ENCODE measurements at places on chromosomes 1 and 21.

DNA sequence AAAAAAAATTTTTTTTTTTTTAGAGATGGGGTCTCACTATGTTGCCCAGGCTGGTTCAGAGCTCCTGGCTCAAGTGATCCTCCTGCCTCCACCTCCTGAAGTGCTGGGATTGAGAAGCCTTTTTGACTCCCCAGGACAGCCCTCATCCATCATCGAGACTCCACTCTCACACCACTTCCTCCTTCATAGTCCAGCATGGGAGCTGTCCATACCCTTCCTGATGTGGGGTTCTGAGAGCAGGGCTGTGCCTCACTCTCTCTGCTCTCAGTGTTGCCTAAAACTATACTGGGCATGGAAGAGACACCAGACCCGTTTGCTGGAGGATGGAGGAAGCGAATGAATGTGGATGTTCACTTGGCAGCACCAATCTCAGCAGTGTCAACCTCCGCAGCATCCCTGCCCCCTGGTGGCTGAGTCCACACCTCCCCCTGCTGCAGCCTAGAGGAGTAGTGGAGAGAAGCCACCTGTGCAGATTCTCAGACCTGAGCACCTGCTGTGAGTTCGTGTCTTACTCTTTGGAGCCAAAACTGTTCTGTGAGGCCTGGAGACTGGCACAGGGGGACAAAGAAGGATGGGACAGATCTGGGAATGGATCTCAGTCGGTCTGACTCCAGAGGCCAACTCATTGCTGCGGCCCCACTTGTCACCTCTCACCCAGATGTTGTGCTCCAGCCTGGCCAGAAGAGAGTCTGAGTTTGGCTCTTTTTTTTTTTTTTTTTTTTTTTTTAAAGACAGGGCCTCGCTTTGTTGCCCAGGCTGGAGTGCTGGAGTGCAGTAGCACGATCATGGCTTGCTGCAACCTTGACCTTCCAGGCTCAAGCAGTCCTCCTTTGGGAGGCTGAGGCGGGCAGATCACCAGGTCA, 17.7 kb downstream of the TINAGL1 start:
- DNase-seq, result no peak

DNA sequence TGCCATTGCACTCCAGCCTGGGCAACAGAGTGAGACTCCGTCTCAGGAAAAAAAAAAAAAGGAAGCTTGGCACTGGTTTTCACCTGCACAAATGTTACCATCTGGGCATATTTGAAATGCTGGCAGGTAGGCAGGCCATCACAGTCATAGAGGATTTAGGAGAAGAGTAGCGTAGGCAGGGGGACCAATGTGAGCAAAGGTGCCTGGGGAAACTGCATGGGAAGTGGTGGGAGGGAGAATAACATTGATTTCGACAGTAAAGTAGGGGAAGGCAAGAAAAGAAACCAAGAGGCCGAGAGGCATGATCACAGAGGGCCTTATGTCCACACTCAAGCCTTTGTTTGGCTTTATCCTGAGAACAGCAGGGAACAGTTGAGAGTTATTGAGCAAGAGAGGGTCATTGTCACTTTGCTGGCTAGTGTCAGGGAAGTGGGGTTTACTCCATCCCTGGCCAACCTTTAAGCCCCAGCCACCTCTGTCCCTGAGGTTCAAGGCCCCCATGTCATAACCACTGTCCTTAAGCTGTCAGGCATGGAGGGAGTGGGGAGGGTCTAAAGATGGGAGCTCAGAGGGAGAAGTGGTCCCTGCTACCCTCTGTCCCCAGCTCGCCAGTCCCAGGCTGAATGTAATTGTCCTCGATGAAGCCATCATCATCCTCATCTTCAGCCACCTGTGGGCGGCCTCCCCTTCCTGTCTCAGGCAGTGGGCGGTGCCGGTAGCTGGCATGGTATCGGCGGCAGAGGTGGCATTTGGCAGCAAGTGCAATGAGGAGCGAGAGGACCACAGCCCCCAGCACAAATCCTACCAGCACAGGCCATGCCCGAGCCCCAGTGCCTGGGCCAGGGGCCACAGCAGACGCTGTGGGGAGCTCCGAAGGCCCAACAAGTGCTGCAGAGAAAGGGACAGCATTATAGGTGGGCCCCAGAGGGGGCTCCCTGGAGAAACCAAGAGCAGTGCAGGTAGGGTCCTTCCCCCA, 2.9 kb downstream of the C1orf210 start:
- no peak for DNase-seq

GRCh38 chr1:219066631-219067349, 106.9 kb upstream of the LYPLAL1 start:
- DNase-seq, result no peak

- DNase-seq, result no peak
These were observed 14.5 kb downstream of the SYT11 start for GRCh38 chr1:155873860-155874259.

- DNase-seq, result no peak
These were observed 61.3 kb upstream of the AJAP1 start for GRCh38 chr1:4593106-4593505.

DNA sequence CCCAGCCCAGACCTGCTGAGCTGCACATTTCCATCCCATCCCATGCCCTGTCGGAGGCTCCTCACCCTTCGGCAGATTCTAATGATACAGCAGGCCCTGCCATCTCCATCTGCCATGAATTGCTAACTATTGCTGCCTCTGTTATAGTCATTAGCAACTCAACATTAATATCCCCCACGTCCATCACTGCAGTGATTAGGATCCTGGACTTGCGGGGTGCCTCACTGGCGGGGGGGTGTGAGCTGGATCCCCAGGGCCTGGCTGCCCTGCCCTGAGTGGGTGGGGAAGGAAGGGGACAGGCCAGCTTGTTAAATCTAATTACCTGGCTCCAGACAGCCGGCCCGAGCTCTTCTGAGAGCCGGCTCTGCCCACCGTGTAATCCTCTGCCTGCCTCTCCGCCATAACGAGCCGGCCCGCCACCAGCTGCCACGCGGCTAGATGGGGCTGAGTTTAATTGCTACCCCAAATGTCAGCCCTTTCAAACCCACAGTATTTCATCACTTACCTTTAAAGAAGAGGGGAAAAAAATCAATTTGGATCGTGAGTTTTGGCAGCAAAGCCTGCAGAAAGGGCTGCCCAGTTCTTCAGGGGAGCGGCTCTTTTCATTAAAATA, 227.3 kb upstream of the CSF3R start:
- DNase-seq, result no peak

- DNase-seq, result no peak
These were observed 10.3 kb upstream of the EPS8L3 start for GRCh38 chr1:109773900-109774485.

DNA sequence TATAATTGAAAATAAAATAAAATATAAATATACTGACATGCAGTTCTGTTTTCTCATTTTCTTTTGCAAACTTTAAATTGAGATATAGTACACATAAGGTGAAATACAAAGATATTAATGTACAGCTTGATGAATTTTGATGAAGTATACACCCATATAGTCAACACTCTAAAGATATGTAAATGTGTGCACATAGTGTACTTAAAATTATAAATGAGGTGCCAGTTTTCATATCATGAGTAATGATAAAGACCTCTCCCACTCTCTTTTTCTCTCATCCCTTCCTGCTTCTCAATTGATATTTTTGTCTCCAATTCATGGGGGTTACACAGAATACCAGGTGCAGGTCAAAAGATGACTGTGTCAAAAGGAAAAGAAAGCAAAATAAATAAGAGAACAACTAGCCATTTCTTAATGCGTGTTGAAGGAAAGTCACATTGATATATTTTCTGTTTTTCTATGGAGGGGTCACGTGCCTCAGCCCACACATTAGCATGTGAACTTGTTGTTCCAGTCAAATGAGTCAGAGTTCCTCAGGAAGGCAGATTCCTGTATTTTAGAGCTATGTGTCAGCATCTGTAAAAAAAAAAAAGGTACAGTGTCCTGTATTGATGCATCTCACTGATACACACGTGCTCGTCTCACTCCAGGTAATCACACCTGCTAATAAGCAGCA, 64.3 kb upstream of the HOOK1 start:
- DNase-seq, result no peak

DNA sequence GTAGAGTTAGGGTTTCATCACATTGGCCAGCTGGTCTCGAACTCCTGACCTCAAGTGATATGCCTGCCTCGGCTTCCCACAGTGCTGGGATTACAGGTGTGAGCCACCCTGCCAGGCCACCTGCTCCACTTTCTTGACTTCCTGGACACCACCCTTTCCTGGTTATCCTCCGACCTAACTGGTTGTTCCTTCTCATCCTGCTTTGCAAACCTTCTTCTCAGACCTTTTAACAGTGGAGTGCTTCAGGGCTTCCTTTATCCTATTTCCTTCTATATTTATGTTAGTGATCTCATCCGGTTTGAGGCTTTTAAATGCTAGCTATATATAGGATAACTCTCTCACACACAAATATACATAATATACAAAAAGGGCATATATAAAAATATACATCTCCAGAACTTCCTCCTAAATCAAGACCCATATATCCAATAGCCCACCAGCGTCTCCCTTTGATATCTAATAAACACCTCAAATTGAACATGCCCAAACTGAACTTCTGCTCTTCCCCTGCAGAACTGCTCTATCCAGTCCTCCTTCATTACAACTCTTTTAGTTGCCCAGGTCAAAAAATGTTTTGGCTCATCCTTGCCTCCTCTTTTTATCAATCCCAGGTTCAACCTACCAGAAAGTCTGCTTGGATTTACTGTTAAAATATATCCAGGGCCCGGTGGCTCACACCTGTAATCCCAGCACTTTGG, 19.5 kb upstream of the UQCRHL start:
- no peak for DNase-seq

- DNase-seq, result peak; percentile 56
These were observed 44.2 kb upstream of the ECE1 start for GRCh38 chr1:21334214-21335087.

DNA sequence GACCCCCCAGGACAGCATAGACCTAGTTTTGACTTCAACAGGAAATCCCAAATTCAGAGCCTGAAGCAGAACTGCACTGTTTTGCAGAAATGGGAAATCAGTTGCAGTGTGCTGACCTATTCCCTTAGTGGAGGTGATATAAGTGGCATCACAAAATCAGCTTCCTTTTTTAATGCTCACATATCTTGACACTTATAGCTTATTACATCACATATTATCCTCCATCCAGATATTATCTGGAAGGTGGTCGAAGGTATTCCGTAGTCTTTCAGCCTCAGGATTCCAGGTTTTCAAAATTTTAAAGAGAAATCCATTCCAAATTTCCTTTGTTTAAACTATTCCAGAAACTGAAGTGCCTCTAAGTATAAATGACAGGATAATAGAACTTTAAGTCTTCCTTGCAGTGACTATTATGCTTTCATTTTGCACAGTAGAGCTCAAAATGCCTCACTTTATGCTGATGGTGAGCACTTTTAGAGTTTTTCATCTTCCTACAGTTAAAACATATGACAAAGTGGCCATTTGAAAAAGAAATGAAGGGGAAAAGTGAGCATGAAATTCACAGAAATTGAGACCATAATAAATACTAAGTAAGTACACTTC, 106.4 kb upstream of the DPYD start:
- DNase-seq, result no peak

GRCh38 chr1:176983731-176984130, 180.8 kb downstream of the ASTN1 start:
- no peak for DNase-seq

- DNase-seq, result no peak
These were observed 49.4 kb downstream of the LGR6 start for GRCh38 chr1:202243006-202243405.

- no peak for DNase-seq
These were observed 35.0 kb downstream of the UBE2T start for GRCh38 chr1:202306535-202307345.

DNA sequence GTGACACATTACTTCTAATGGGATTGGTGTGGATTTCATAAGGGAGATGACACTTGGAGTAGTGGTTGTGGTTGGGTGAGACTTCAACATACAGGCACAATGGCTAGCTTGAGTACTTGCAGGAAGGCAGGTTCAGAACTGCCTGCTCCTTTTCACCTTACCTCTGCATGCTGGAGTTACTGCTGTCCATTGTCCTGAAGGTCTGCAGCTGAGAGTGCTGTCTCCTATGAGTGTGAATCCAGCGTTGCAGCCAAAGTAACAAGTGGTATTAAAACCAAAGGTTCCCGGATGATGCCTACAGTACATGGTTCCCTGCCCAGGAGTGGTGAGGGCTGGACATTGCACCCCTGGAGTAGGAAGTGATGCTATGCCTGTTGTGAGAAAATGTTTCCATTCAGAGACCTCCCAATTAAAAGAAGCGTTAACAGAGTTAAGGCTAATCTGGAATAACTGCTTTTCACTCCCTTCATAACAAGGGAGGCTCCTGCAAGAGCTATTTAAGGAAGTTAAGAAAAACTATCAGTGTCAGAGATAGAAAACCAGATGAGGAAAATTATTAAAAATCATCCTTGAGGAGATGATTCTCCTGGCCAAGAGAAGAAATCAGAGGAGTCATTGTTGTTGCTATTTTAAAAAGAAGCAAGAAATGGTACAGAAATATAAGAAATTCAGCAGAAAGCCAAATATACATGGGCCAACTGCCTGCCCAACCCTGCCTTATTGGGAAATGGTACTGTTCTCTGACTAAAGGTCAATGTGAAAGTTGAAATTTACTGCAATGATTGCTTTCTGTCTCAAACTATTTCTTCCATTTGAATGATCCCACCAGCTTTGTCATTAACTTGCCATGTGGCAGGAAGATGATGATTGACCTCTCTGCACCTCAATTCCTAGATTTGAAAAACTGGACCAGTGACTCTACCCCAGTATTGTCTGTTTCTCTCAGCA, 9.8 kb upstream of the F5 start:
- DNase-seq, result no peak

DNA sequence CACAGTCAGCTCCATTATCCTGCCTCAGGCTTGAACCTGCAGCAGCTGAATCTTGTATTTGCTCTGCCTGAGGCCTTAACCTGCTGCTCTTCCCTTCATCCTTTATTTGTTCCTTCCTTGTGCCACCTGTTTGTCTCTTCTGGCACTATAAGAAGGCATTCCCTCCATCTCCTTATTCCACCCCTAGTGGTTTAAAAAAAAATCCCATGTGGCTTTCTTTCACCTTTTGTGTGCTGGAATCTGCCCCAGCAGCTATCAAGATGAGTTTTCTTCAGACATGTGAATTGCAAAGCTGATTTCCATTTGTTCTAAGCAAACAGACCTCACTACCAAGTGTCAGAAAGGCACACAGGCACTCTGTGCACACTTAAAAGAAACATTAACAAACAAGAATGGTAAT, 294.6 kb downstream of the TTLL7 start:
- DNase-seq, result no peak

- no peak for DNase-seq
These were observed 118.3 kb upstream of the COL6A1 start for GRCh38 chr21:45863267-45863666.

All from stimulated activated CD4-positive, alpha-beta T cell treated with anti-CD3 and anti-CD28 coated beads, Interleukin-1b, Interleukin-23, amount 100 ng/mL, for 1 hour (primary cell).